GM23248 (cell line): ENCODE measurements at places on chromosomes 12 and 14. TPM values are rescaled to one million over a fixed set of nuclear protein-coding genes. Genes with fewer than 3 reads are reported as not detected.
A peak's percentile ranks its signal among the peaks of the same experiment; 100 is the strongest.

Gene TOMM20L
- polyA plus RNA-seq, result not detected in 2 replicates

- no peaks in the 10 kb centered on the region for H3K27me3 ChIP-seq
- no peak overlapping the region for H3K4me3 ChIP-seq
- peak; percentile 75 for DNase-seq
- H3K27ac ChIP-seq, result peak overlapping the region; percentile 82
- H3K4me1 ChIP-seq, result peaks cover 18% of the 10 kb centered on the region
Observed at GRCh38 chr12:108815875-108816594, 41.3 kb downstream of the SSH1 start.

DNA sequence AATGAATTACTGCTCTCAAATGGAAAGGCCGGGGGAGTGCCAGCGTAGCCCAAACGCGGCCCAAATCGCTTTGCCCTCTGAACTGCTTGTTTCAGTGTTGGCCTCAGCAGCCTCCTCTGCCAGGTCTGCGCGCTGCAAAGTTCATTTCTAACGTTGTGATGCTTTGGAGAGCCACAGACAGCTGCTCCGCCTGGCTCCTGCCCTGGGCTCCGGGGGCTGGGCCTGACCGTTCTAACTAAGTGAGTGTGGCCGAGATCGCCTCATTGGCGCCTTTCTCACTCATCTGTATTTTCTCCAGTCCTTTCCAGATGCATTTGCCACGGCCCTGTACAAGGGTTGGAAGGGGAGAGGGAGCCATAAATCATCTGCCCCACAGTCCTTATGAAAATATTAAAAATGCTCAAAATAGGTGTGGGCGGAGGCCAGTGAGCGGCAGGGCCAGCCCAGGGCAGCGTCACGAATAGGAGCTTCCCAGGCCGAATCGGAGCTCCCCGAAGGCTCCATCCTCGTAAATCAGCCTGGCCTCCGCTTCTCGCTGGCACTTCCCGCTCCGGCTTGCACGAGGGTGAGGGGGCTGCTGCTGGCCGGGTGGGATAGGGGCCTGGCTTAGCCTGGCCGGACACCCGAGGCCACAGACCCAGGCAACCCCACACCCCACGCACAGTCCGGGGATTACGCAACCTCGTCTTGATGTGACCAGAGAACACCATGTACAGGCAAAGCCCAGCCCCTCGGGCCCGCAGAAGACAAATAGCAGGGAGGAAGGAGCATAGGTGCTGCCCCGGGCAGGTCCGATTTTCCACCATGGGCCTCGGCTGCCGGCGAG lies 196.6 kb upstream of the DIO3 start:
- H3K4me3 ChIP-seq, result no peak overlapping the region
- no peak overlapping the region for H3K27ac ChIP-seq
- H3K27me3 ChIP-seq, result peaks cover 30% of the 10 kb centered on the region
- no peaks in the 10 kb centered on the region for H3K4me1 ChIP-seq
- no peaks in the 10 kb centered on the region for H3K36me3 ChIP-seq

- H3K27me3 ChIP-seq, result 0 out of 2 replicates have a peak, but pooled peaks cover 15% of the 10 kb centered on the region
- no peaks in the 10 kb centered on the region for H3K36me3 ChIP-seq
- DNase-seq, result no peak
- H3K27ac ChIP-seq, result no peak overlapping the region
- H3K4me3 ChIP-seq, result no peak overlapping the region
- H3K4me1 ChIP-seq, result no peaks in the 10 kb centered on the region
Observed at GRCh38 chr12:105733579-105733978, 403.1 kb downstream of the C12orf75 start.
